PC-3 (cell line): ENCODE measurements at places on chromosomes 7 and 10.

DNA sequence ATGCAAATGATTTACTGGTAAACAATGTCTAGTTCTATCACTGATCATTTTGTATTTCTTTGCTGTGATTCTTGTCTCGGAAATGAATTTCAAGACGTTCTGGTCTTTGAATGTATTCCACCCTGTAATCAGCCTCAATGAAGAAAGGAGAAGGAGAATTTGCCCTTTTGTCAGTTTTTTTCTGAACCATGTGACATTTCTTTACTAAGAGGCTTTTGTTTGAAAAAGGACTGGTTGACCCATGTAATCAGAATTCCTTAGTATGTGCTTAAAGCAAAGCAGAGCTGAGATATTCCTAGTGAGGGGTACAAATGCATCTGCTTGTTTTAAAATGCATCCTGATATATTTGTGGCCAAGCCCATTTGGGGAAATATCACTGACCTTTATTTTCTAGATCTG is 581.6 kb downstream of the ETV1 start:
- no peak for DNase-seq

GRCh38 chr10:129005080-129005479 is 462.0 kb upstream of the MGMT start:
- DNase-seq, result no peak

DNA sequence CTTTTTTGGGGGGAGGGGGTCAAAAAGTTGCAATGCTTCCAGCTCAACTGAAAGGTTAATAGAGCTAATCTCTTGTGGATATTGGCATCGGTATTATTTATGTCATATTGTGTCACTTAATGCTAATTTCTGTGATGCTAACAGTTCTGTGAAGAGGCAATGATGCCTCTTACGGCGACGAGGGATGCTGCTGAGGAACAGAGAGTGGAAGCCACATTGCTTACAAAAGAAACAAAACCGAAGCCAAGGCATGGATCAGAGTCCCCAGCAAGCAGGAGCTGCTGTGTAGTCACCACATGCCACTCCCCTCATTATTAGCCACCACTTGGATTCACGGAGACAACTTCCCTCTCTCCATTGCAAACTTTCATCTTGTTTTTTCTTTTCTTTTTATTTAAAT is 536.5 kb upstream of the MGMT start:
- no peak for DNase-seq

- no peak for DNase-seq
Measured at GRCh38 chr7:44325201-44325671, at the start of gene CAMK2B. Gene CAMK2B (minus strand): TSS chr7:44325594. CDS start chr7:44325421, 173 bp downstream.

DNA sequence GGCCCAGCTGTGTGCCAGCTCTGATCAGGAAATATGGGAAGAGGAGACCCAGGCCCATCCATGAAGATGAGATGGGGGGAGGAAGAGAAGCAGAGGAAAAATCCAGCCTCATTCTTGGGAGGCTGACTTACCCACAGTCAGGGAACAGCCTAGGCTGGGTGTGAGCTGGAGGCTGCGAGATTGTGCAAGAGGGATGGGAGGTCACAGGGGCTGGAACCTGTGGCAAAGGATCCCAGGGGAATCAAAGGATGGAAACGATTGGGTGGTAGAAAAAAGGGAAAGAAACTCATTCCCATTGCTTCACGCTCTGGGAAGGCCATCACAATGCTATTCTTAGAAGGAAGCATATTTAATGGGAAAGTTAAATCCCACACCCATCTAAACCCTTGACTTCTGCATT is 26.7 kb upstream of the CRHR2 start:
- DNase-seq, result no peak

GRCh38 chr10:59325116-59325515 is 37.2 kb downstream of the FAM13C start:
- DNase-seq, result no peak

GRCh38 chr7:98352621-98353020 is 48.3 kb downstream of the BAIAP2L1 start:
- DNase-seq, result peak; percentile 96

- peak; percentile 56 for DNase-seq
Measured at GRCh38 chr7:20304366-20304765, 26.3 kb upstream of the ITGB8 start.

DNA sequence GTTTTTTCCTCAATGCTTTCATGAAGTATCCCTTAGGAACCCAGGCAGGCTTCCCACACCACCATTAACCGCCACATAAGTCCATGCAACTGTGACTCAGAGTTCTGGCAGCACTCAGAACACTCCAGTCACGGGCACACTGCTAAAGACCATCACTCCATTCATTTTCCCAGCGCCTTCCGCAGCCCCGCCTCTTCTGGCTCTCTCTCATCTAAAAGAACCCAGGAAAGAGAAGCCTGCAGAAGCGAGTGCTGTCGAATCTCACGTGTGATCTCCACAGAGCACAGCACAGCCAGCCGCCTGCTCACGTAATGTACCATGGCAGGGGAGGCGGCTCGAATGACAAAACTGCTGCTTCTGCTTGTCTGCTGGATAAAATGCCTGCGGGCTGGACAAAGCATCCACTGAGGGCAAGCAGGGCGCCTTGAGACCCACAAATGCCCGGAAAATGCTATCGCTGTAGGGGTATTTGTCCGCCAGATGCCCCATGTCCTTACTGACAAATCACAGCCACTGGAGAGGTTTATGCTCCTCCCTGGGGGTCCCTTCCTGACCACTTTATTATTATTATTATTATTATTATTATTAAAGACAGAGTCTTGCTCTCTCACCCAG is 1.8 kb downstream of the PSMG3 start:
- DNase-seq, result peak; percentile 84

GRCh38 chr7:468681-469562 is 50.7 kb downstream of the PDGFA start:
- DNase-seq, result no peak

DNA sequence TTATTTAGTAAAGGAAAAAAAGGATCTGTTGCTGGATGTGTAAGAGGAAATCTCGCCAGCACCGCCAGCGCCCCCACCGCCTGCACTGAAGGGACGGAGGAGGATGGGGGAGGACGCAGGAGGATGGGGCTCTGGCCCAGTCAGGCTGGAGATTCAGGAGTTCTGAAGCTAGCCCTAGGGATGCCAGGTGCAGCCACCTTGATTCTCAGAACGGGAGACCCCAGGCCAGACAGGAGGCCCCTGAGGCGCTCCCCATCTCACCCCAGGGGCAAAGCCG is 1.3 kb downstream of the CAMK2B start:
- no peak for DNase-seq

- DNase-seq, result peak; percentile 6
Measured at GRCh38 chr7:34096198-34096651, 190.9 kb downstream of the BMPER start.

DNA sequence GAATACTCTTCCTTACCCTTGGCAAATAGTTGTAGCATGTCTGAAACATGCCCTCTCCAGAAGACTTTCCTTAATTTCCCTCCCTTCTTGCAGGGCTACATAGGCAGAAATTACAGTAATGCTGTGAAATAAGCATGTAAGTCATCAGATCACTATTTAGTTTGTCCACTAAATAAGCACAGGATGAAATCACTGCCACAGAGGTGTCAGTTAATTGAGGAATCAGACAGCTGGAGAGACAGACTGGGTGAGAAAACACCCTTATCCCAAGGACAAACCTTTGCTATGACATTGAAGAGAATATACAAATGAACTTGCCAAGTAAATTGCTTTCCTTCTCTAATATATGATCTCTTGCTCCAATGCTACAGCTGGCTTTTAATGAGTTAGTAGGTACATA is 129.3 kb downstream of the CHRM2 start:
- no peak for DNase-seq

GRCh38 chr10:127021801-127022200 is 116.6 kb downstream of the DOCK1 start:
- no peak for DNase-seq

- no peak for DNase-seq
Measured at GRCh38 chr10:11227103-11227502, 209.4 kb downstream of the CELF2 start.

DNA sequence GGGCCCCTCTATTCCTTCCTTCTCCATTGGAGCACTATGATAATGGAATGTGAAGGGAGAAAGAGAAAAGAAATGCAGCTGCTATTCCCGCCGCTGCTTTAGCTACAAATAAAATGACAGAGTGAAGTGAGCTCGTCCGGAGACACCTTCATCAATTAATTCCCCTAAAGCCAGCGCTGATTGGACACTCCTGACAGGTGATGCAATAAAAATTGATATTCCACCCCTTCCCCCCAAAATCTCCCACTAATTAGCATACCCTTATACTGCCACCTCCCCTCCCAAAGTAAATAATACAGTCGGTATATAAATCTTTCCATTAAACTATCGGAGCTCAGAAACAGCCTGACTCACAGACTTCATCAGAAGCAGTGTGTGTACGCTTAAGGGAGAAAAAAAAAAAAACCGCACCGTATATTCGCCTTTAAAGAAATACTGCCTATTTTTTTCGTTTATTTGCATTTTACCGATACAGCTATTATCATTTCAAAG is 7.3 kb downstream of the SKIDA1 start:
- peak; percentile 50 for DNase-seq

DNA sequence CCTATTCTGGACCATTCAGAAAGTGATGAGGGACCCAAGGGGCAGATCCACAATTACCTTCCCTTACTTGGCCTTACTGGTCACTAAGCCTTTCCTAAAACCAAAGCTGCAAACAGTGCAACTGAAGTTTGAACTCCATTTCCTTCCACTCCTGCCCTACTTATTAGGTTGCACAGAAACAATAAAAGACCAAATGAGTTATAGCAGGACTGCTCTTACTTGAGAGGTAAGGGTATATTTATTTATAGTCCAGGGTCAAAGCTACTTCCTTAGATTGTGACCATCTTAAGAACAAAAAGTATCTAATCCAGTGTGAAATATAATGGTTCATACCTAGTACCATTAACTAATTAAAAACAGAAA is 27.0 kb downstream of the CDK6 start:
- DNase-seq, result no peak

DNA sequence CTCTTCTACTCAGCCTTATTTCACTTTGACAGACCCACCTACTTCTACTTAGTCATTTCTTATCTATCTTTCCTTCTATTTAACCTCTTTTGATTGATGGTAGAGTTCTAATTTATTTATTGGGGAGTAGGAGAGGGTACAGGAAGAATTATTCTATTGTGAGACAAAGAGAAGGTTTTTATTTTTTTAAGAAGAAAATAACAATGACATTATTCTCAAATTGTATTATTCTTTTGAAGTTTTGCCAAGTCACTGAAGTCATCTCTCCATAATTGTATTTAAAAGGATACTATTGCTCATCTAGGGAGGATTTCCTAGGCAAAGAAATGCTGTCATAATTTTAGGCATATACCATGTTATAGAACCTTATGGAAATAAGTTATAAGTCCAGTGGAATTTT is 52.7 kb downstream of the ITGB8 start:
- peak; percentile 30 for DNase-seq

DNA sequence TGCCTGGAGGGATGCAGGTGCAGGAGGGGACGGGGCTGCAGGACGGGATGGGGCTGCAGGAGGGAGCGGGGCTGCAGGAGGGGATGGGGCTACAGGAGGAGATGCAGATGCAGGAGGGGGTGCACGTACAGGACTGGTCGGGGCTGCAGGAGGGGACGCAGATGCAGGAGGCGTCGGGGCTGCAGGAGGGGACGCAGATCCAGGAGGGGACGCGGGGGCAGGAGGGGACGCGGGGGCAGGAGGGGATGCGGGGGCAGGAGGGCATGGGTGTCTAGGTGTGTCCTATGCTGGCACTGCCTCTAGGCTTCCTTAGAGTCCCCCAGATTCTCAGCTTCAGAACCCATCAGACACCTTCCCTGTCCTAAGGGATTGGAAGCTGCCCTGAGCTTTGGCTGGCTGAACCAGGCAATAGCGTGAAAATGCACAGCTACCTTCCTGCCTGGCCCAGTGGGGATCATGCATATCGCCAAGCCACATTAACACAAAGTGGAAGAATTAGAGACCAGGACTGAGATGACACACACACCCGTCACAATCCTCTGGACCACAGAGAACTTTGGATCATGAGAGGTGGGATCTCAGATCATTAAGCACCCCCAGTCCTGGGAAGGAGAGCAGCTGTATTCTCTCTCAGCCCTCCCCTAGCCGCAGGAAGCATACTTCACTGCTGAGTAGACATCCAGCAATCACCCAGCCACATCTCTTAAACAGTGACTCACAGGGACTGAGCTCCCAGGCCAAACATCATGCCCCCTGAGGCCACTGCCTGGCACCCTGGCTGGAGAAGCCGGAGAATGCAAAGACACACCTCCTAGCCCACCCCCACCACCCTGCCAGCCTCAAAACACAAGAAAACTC is 67.3 kb downstream of the VWA2 start:
- DNase-seq, result peak; percentile 87

DNA sequence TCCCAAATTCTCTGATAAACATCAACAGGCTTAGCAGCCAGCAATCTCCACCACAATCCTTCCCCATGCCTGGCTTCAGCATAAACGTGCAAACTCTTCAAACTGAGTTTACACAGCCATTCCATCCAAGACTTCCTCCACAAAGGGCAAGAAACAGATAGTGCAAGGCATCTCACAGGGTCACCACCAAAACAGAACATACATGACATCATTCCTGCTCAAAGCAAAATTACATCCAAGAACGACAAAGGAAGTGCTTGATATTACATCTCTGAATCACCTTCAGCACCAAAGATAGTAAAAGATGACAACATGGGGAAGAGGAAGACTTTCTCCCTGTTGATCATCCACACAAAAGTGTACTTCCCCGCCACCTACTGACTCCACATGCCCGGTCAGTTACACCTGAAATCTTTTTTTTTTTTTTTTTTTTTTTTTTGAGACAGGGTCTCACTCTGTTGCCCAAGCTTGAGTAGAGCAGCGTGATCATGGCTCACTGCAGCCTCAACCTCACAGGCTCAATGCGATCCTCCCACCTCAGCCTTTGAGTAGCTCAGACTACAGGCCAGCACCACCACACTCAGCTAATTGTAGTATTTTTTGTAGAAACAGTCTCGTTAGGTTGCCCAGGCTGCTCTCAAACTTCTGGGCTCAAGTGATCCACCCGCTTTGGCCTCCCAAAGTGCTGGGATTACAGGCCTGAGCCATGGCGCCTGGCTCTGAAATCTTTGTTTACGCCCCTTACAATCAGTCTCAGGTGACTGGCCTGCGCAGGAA is 127.5 kb downstream of the PARD3 start:
- DNase-seq, result no peak

- DNase-seq, result peak; percentile 86
Measured at GRCh38 chr10:88932539-88933256, 19.9 kb downstream of the ACTA2 start.

- no peak for DNase-seq
Measured at GRCh38 chr10:1309617-1310270, 253.6 kb downstream of the WDR37 start.

- no peak for DNase-seq
Measured at GRCh38 chr10:99234041-99234790, 1.4 kb downstream of the HPSE2 start.

DNA sequence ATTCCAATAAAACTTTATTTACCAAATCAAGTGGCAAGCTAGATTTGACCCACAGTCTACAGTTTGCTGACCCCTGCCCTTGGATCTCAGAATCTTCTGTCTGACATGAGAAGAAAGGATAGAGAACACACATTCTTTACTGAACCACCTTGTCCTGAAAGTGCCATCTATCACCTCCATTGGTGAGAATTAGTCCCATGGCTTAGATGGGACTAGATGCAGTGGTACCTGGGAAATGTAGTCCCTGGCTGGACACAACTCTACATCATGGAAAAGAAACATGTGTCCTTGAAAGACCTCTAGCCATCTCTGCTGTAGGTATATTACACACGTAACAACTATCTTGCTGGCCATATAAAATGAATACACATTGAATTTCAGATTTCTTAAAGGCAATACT is 336.2 kb downstream of the LHFPL3 start:
- DNase-seq, result no peak

- no peak for DNase-seq
Measured at GRCh38 chr7:115734641-115735040, 295.9 kb downstream of the TFEC start.

- DNase-seq, result no peak
Measured at GRCh38 chr10:131251146-131251541, 60.4 kb downstream of the TCERG1L start.
